ENCODE measurements at places on chromosomes 3 and 15.

DNA sequence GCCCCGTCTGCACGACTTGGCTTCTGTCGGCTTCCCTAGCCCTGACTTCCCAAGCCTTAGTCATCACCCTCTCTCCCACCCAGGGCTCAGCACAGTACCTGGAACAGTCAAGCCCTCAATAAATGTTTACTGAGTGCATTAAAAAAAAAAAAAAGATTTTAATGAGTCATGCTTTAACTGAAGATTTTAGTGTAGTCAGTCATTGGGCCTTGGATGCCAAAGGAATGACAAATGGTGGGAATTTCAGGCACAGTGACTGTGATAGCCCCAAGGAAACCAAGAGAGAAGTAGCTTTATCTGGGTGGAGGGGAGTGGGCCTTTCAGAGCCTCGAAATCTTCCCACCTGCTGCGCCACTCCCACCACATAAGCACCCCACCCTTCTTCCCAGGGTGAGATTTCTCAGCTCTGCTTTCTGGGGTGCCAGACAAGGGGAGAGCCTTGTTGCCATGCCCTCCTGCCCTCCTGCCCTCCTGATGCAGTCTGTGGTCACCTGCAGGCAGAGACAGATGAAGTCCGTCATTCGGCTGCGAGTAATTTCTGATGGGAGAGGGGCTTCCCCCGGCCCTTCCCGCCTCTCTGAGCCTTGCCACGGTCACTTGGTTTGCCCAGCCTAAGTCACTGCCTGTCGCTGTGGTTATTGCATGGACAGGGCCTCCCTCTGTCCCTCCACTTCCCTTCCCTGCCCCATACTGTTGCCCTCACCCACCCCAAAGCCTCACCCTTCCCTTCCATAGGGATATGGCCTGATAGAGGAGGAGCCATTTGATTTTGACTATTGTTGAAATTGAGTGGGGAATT, 41.8 kb downstream of the SMAD3 start:
- no peak for DNase-seq

- no peak for DNase-seq
Measured at GRCh38 chr3:146345900-146346299, 95.0 kb upstream of the PLSCR4 start.

GRCh38 chr3:74041068-74041675, 416.4 kb upstream of the PDZRN3 start:
- DNase-seq = no peak

DNA sequence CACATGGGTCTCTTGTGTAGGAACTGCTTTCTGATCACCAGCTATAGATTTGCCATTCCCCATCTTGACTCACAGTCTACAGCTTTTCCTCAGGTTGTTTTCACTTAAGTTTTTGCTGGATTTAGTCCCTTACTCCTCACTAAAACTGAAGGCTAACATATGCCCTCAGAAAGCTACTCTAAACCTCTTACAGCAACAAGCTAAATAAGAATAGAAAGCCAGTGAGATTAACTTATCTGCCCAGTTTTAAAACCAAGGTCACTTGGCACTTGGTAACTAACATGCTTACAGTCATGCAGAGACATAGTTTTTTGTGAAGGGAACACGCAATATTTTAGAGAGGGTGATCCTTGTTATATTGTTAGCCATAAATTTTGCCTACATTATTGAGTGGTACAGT, at the start of gene GUCA1C:
Gene GUCA1C, minus strand, starts transcription at position 180 of the 400 bp plus-strand sequence. Its CDS starts 117 bp downstream, at position 63.
- no peak for DNase-seq

- peak; percentile 33 for DNase-seq
Measured at GRCh38 chr15:74482661-74483060, 21.7 kb upstream of the UBL7 start.

DNA sequence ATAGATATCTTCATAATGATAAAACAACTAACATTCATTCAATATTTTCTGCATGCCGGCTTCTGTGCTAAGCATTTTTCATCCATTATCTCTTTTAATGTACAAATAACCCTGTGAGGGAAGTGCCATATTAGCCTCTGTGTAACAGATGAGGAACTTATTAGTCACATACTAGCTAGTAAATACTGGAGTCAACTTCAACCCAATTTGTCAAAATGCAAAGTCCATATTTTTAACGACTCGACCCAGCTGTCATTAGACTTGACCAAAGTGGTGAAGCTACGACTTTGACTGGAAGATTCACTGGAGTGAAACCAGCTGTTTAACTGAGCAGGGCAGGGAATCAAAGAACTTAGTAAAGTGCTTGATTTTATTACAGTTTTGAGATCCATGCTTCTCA, 41.6 kb downstream of the PARP15 start:
- no peak for DNase-seq

Data from iPS DF 6.9 (cell line).